NCI-H1417 treated with DMSO at 0.1 percent for 48 hours (cell line): ENCODE measurements at places on chromosomes 6 and 20.

DNA sequence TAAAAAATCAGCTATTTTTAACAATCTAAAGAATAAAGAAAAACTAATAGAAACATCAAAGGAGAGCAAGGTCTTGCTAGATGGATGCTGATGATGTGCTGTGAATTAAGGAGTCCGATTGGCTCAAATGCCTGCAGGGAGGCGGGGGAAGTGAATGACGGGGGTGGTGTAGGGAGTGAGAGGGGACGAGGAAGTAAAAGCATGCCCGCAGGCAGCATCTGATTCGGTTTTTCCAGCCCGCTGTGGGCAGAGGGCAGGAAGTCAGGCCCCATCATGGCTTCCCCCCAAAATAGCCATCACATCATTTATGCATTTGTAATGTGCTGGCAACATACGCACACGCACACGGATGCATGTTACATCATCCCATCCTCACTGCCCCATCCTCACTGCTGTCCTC, 10.3 kb downstream of the RSPO4 start:
- no peak for DNase-seq

DNA sequence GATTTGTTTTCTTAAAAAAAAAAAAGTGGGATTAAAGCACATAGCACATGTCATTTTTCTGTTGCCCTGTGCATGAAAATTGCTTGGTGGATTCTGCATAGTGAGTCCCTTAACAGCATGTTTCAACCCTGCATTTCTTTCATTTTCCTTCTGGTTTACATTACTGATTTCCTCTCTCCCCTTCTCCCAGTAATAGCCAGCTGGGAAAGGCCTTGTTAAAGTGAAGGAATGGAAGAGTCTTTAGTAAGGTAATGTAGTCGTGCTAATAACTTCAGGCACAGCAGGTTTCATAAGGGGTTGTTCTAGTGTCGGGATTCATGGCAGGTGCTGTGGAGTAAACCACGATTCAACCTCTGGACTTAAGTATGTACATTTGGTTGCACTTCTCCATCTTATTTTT, 202.4 kb downstream of the FARS2 start:
- DNase-seq = no peak

DNA sequence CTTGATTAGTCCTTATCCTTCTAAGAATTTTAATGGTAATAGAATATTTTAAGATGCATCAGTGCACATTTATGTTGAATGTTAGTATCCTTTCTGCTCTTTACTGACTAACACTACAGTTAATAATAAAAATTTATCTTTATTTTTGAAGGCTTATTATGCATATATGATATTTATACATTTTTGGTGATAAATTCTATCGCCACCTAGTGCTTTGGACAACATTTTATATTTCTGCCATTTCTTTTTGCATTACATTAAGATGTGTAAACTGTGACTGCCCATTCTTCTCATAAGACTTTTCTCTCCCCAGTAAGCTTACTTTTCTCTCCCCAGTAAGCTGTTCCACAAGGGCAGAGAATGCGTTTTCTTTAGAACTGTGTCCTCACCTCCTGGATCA, 252.3 kb downstream of the GRIK2 start:
- DNase-seq = no peak

- no peak for DNase-seq
Observed at GRCh38 chr20:53468587-53468986, 125.1 kb downstream of the ZNF217 start.

GRCh38 chr20:47501116-47501481, 588 bp upstream of the NCOA3 start:
- no peak for DNase-seq

DNA sequence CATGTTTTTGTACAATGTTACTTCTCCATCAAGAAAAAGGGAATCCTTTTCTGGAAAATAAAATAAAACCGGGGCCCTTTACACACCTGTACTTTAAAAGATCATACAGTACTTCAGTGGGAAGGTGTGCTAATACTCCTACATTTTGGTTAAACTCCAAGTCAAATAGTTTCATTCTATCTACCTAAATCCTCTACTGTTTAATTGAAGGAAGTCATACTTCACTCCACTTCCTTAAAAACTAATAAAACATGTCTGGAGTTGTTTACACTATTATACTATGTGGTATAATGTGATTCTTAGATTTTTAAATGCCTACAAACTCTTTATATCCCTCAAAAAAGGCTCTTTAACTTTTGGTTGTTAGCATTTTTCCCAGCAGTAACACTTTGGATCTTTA, 18.6 kb upstream of the HBS1L start:
- DNase-seq = no peak

DNA sequence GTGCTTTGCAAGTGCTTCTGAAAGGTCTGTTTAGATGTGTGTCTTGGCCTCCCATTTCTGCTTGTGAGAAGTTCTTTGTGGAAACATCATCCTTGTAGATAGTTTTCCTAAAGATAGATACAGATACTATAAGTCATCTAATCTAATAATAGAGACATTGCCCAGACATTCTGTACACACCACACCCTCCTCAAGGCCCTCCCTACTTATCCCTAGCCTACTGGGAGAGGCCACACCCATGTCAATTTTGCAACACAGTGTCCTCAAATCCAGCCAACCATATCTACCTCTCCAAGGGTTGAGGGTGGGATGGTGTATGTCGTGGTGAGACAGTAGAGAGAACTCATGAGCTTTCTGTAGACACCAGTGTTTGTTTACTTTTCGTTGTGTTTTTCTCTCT, 6.2 kb downstream of the KDM1B start:
- no peak for DNase-seq

- DNase-seq = no peak
Observed at GRCh38 chr6:44498436-44498835, 110.9 kb downstream of the CDC5L start.

DNA sequence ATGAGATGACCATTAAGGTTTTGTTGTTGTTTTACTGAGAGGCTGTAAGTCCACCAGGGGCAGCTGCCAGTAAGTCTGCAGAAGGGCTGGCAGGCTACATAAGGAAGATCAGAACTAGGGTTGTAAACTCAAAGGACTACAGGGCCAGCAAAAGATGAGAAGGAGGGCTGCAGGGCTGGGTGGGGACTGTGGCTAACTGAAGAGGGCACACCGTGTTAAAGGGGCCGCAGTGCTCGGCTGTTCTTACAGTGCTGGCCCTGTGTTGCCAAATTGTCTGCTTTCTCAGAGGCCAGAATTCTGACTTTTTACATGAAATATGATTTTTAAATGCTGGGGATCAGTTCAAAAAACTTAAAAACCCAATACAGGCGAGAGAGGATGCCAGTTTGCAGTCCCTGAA, 25.5 kb upstream of the ZNF318 start:
- no peak for DNase-seq

GRCh38 chr6:43434001-43434840, 6.9 kb downstream of the ABCC10 start:
- no peak for DNase-seq

DNA sequence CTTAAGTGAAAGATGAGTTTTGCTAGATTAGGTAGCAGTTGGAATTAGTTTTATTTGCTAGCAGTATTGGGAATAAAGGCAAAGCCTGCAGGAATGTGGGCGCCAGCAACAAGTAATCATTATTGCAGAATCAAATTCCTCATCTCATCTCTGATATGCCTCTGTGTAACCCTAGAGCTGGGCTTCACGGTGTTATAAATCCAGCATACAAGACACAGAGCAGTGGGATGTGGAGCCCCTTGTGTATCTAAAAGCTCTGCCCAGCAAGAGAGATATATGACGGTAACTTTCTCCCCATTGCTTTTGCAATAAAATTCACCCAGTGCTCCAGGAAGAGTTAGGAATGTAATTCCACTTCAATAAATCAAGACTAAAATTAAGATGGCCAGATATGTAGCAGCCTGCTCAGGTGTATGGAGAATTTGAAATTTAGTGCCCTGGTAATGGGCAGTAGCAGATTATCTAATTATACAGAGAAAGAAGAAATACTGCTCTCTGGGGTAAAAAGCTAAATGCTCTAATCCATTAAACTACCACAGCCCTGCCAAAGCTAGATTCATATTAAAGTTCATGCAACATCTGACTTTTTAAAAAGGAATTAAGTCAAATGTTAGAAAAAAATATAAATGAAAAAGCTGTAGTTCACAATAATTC, 5.6 kb upstream of the BLOC1S5 start:
- no peak for DNase-seq

GRCh38 chr6:163349696-163350095, 64.8 kb upstream of the QKI start:
- no peak for DNase-seq

GRCh38 chr6:132484680-132485018, 28.3 kb downstream of the STX7 start:
- DNase-seq = no peak

DNA sequence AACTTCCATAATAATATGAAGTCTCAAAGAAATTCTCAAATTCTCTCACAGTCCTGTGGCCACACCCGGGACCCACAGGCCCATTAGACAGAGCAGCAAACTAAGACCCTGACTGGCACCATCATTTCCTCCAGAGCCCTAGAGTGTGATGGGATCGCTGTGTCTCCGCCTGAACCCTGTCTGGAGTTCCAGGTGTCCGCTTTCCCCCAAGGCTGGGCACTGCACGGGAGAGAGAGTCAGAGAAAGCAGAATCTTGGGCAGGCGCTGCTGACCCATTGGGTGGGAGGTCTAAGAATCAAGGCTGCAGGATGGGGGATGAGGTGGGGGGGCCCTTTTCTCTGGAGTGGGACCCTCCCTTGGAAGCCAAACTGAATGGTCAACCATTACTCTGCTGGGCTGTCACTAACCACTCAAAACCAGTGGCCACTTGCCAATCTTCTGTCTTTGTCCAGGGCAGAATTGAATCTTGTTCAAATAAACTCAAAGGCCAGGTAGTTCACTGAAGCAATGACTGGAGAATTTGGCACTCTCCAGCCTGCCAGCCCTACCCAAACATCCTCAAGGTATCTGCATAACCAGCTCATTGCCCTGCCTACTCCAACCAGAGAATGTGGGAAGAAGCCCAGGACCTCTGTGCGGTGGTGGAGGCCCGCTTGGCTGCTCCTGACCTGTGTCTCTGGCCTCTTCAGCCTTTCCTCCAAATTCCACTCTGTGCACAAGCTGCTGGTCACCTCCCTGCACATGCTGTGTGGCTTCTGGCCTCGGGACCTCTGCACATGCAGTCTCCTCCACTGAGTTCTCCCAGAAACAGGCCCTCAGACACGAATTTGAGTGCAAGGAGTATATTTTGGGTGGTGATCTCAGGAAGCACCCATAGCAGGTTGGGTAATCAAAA, 141.1 kb downstream of the CEBPB start:
- DNase-seq = no peak

DNA sequence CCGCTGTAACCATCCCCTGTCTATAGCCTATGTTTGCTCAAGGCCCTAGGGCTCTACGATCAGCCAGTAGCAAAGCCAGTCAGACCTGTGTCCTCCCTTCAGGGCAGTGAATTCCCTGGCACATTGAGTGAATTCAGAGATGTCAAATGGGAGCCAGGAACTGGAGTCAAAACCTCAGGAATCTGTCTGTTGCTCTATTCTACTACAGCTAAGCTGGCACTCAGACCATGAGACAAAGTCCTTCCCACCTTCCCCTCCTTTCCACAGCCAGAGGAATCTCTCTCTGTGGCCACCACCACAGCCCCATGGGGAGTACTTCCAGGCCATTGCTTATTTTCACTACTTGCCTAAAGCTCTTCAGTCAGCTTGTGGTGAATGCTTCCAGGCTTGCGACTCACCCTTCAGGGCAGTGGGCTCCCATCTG, 82.0 kb downstream of the PKIB start:
- DNase-seq = no peak

- DNase-seq = no peak
Observed at GRCh38 chr6:39573541-39573940, 151.7 kb downstream of the KIF6 start.

DNA sequence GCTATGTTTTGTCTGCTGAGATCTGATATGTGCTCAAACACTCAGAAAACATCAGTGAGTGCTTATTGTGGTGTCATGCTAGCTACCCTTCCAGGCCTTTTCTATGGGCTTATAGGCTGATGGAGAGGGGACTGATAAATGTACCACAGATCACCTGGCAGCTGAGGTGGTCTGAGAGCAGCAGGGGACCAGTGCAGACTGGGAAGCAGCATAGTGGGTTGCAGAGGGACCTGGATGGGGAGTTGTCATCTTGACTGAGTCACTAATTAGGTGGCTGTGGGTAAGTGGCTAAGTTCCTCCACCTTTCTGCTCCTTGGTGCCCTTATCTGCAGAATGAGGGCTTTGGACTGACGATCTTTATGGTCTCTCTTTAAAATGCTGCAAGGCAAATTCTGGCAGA, 2.8 kb downstream of the TMEM200A start:
- DNase-seq = no peak

DNA sequence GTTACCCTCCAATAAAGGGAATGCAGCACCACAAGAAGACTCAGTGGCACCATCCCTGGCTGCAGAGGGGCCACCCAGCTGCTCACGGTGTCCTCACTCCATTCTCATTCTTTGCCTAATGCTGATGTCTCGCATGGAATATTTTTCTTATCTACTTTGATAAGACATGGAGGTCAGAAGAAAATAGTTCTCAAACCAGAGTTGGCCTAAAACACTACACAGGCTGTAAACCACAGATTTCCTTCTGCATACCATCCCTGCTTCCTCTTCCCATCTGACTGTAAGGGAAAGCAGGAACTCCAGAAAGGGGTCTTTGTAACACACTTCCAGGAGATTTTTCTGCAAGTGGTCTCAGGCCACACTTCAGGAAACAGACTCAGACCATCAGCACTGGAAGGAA, 43.1 kb upstream of the CD93 start:
- no peak for DNase-seq

GRCh38 chr6:144364782-144365181, 79.6 kb downstream of the UTRN start:
- DNase-seq = no peak

GRCh38 chr20:44110816-44111568, 76.0 kb downstream of the JPH2 start:
- DNase-seq = no peak

DNA sequence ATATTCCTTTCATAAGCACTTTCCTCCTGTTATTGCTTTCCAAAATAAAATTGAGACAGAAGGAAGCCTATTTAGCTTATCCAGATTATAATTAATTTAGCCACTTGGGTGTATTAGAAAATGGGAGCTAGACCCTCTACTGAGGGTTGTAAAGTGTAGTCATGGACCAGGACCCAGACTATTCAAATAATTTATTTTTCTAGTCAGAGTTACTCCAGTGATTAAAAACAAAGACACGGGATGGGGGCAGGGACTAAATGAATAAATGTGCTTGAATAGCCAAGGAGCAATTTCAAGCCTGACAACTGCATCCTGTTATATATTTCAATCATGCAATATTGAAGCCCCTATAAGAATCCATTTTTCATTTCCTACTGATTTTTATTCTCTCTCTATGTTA, 41.6 kb downstream of the KLHL32 start:
- no peak for DNase-seq

- DNase-seq = no peak
Observed at GRCh38 chr20:34231634-34232033, 9.6 kb upstream of the ASIP start.

DNA sequence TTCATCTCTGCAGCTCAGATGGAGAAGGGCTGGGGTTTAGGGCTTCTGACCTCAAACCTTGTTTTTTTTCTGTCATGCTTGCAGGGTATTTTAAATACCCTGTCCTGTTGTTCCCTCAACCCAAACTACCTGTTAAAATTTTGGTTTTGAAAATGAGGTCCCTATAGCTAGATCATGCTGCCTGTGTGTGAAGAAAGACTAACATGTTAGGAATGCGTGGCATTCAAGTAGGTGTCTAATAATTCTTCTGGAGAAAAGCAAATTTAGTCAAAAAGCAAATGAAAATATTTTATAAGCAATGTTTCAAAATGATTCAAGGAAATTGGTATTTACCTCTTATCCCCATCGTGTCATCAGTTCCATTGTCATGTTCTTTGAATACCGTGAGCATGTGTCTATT, 77.2 kb upstream of the C20orf144 start:
- DNase-seq = no peak

- DNase-seq = no peak
Observed at GRCh38 chr6:6704103-6705060, 115.9 kb downstream of the LY86 start.
